Breast epithelium (tissue), 4 donors: ENCODE measurements at places on chromosomes 5 and 9.

DNA sequence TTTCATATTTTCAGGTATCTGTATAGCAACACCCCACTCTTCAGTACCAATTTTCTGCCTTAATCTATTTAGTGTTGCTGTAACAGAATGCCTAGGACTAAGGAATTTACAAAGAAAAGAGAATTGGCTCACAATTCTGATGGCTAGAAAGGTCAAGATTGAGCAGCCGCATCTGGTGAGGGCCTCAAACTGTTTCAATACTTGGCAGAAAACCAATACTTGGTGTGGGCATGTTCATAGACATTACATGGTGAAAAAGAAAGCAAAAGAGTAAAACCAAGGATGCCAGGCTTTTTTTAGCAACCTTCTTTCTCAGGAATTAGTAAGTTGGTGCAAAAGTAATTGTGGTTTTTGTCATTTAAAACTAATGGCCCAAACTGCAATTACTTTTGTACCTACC, 1041.1 kb upstream of the CDH6 start:
- no peak for DNase-seq
- H3K36me3 ChIP-seq = no peaks in the 10 kb centered on the region
- no peak overlapping the region for H3K4me3 ChIP-seq
- no peaks in the 10 kb centered on the region for H3K4me1 ChIP-seq
- no peaks in the 10 kb centered on the region for H3K27me3 ChIP-seq
- H3K27ac ChIP-seq = no peak overlapping the region

DNA sequence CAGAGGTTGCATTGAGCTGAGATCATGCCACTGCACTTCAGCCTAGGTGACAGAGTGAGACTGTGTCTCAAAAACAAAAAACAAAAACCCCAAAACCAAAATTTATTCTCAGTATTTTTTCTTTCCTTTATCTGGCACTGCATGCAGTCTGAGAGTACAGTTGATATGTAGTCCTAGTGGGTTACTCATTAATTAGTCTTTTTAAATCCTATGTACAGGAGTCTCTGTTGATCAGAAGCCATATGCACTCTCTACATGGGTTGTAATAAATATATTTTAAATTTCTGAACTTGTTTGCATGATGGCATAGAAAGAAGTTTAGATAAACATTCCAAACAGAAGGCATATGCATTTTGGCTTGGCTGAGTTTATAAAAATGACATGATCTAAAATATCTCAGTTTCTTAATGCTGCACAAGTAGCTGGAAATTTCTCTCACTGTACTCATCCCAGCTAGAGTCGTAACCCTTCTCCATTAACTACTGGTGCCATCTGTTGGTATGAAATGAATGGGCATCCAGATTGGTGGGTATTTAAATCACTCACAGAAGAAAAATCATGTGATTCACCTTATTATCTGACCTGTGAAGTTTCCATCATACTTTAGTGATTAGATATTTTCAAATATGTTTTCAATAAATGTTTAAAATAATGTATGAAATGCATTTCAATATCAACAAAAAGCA, 284.8 kb downstream of the CTNND2 start:
- no peak overlapping the region for H3K27ac ChIP-seq
- no peaks in the 10 kb centered on the region for H3K4me1 ChIP-seq
- no peak overlapping the region for H3K4me3 ChIP-seq
- no peak for DNase-seq
- no peaks in the 10 kb centered on the region for H3K36me3 ChIP-seq
- H3K27me3 ChIP-seq = no peaks in the 10 kb centered on the region

- DNase-seq = no peak
- no peaks in the 10 kb centered on the region for H3K4me1 ChIP-seq
- no peak overlapping the region for H3K4me3 ChIP-seq
- H3K36me3 ChIP-seq = no peaks in the 10 kb centered on the region
- no peaks in the 10 kb centered on the region for H3K27me3 ChIP-seq
- no peak overlapping the region for H3K27ac ChIP-seq
Measured at GRCh38 chr5:65907135-65907534, 19.2 kb upstream of the ERBIN start.

DNA sequence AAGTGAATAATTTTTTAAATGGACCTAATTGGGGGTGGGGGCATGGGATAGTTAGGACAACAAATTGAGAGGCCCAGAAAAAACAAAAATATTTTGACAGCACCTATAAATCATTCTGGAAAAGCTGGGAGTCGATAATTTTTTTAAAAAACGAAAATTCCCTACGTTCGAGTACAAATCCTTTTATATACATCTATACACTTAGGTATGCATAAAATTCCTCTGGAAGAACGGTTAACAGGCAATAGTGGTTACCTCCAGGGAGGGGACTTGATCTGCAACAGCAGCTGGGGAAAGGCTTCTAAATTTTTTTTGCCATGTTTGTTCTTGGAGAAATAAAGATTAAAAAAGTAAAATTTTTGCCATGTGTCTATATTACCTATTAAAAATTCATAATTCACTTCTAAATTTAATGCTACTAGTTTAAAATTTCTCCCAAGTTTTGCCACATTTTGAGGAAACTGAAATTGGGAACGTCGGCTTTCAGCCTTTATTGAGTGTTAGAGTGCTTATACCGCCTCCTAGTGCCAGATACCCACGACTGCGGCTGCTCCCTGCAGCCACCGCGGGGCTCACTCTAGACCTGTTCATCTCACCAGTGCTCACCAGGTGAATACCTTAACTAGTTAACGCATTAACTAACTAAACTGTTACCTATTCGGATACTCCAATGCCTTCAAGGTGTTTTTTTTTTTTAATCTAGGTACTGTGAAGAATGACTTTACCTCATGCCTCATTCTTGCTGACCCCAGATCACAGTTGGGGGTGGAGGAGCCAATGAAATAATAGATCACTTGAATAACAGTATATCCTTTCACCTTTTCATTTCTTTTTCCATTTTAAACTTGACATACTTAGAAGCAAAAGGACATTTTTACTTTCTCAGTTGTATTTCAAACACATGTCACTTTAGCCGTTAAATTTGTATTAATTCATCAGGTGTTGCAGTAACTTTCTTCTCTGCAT, 1.8 kb upstream of the BHMT start:
- H3K27me3 ChIP-seq = no peaks in the 10 kb centered on the region
- H3K27ac ChIP-seq = no peak overlapping the region
- H3K4me3 ChIP-seq = no peak overlapping the region

- no peaks in the 10 kb centered on the region for H3K27me3 ChIP-seq
- H3K27ac ChIP-seq = no peak overlapping the region
- H3K36me3 ChIP-seq = no peaks in the 10 kb centered on the region
- DNase-seq = no peak
Measured at GRCh38 chr5:18829539-18829938, 1158.5 kb downstream of the CDH18 start.
